ENCODE measurements at places on chromosomes 1 and 21. TPM values are rescaled to one million over a fixed set of nuclear protein-coding genes. Genes with fewer than 3 reads are reported as not detected.

- no peak for DNase-seq
Measured at GRCh38 chr1:91529856-91530255, 29.2 kb downstream of the CDC7 start.

DNA sequence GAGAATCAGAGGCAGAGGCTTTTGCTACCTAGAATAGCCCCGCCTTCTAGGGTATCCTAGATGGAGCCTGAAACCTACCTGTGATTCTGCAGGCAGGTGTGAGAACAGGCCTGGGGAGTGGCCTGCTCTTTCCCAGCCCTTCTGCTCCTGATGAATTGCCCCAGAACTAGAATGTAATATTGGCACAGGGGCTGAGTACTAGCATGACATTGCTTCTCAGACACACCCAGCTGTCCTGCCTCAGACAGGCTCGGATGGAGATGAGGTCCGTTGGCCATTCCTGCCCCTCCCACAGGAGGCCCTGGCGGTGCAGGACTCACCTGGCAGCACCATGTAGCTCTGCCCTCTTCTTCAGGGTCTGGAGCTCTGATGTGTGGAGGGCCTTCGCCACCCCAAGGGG is 237.6 kb downstream of the GRIK3 start:
- DNase-seq, result no peak

The TMPRSS15 gene
- polyA plus RNA-seq, result 0.86 TPM

The OR2T11 gene
- not detected for polyA plus RNA-seq

The MEF2D gene
- 56.4 TPM for polyA plus RNA-seq

DNA sequence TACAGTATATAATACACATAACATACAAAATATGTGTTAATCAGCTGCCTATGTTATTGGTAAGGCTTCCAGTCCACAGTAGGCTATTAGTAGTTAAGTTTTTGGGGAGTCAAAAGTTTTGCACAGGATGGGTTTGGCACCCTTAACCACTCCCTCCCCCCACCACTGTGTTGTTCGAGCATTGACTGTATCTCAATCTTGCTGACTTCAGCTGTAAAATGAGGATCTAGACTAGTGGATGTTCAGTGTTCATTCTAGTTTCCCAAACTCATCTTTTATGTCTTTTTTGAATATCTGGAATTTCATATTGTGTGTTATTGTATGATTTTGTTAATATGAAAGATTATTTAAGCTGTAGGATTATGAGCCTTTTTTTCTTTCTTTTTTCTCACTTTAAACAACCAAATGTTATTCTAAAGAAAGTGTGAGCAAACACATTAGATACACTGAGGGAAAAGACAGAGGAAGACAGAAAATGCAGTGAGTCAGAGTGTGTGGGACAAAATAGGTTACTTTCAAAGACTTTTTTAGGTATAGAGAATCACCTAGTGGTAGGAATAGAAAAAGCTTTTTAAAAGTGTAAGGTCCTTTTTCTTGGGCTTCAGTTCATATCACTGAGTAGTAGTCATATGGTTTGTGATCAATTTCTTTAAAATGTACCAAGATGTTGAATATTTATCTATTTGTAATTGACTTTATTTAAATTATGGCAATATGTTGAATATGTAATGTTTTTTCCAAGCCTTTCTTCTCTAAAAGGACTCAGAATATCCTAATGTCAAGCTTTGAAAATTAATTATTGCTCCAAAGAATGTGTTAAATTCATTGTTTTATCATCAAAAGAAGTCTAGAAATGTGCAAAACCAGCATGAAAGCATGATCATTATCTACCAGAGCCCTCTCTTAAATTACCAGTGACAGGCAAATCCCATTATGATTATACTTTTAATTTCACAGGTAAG is 17.9 kb upstream of the CENPF start:
- DNase-seq, result peak; percentile 47

The MYBPHL gene
- 1.9 TPM for polyA plus RNA-seq

GRCh38 chr1:247373721-247374141 is 42.1 kb upstream of the ZNF496 start:
- DNase-seq, result peak; percentile 54

GRCh38 chr1:104791030-104791429 is 1041.3 kb downstream of the AMY1C start:
- no peak for DNase-seq

The MATN1 gene
- polyA plus RNA-seq, result 2.1 TPM

GRCh38 chr1:4045397-4046010 is 145.4 kb upstream of the C1orf174 start:
- no peak for DNase-seq

The NEGR1 gene
- polyA plus RNA-seq, result 13.7 TPM
